ENCODE measurements at places on chromosomes 5 and 9. TPM values are rescaled to one million over a fixed set of nuclear protein-coding genes. Genes with fewer than 3 reads are reported as not detected.
A peak's percentile ranks its signal among the peaks of the same experiment; 100 is the strongest.

- H3K27ac ChIP-seq, result no peak overlapping the region
- H3K4me3 ChIP-seq, result no peak overlapping the region
- H3K27me3 ChIP-seq, result no peaks in the 10 kb centered on the region
- H3K36me3 ChIP-seq, result no peaks in the 10 kb centered on the region
- H3K4me1 ChIP-seq, result peaks cover 2% of the 10 kb centered on the region
Measured at GRCh38 chr5:108521841-108522506, 140.1 kb upstream of the FBXL17 start.

- no peaks in the 10 kb centered on the region for H3K4me1 ChIP-seq
- H3K4me3 ChIP-seq, result peak overlapping the region; percentile 64
- no peaks in the 10 kb centered on the region for H3K27me3 ChIP-seq
- no peak for DNase-seq
Measured at GRCh38 chr5:24397601-24398000, 247.2 kb downstream of the CDH10 start.

- H3K27me3 ChIP-seq, result no peaks in the 10 kb centered on the region
- H3K4me1 ChIP-seq, result peaks cover 6% of the 10 kb centered on the region
- H3K27ac ChIP-seq, result no peak overlapping the region
- no peak for DNase-seq
- H3K4me3 ChIP-seq, result no peak overlapping the region
Measured at GRCh38 chr9:113380869-113381378, 4.1 kb upstream of the HDHD3 start.

DNA sequence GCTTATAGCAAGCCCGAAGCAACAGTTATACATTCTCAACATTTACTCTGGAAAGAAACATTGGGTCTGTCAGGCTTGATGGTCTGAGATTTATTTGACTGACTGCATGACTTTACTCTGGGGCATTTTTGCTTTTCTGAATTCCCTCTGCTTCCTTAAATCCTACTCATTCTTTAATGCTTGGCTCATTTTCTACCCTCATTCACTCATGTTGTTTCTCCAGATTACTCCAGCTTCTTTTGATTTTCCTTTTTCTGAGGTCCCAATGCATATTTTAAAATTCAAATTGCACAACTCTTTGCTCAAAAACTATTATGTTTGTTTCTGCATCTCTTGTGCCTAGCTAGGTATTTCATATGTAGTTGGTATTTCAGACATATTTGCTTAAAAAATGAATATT lies 2002.9 kb upstream of the NUDT12 start:
- no peak overlapping the region for H3K4me3 ChIP-seq
- H3K27me3 ChIP-seq, result no peaks in the 10 kb centered on the region
- DNase-seq, result no peak
- no peaks in the 10 kb centered on the region for H3K36me3 ChIP-seq
- H3K4me1 ChIP-seq, result no peaks in the 10 kb centered on the region

GRCh38 chr5:2103940-2104339 lies 221.2 kb upstream of the IRX4 start:
- H3K4me1 ChIP-seq, result no peaks in the 10 kb centered on the region
- no peak overlapping the region for H3K27ac ChIP-seq
- no peaks in the 10 kb centered on the region for H3K36me3 ChIP-seq
- H3K4me3 ChIP-seq, result no peak overlapping the region
- H3K27me3 ChIP-seq, result no peaks in the 10 kb centered on the region
- DNase-seq, result no peak

- H3K36me3 ChIP-seq, result no peaks in the 10 kb centered on the region
- H3K27ac ChIP-seq, result no peak overlapping the region
- no peak overlapping the region for H3K4me3 ChIP-seq
- H3K4me1 ChIP-seq, result no peaks in the 10 kb centered on the region
- H3K27me3 ChIP-seq, result no peaks in the 10 kb centered on the region
Measured at GRCh38 chr5:98099448-98100105, 673.9 kb upstream of the RGMB start.

Gene SPATA31D4
- not detected for total RNA-seq

Gene PCDHB15
- 9.8 TPM for total RNA-seq

GRCh38 chr9:131739133-131739958 lies 530 bp downstream of the RAPGEF1 start:
- H3K27ac ChIP-seq, result no peak overlapping the region
- no peaks in the 10 kb centered on the region for H3K4me1 ChIP-seq
- H3K36me3 ChIP-seq, result no peaks in the 10 kb centered on the region
- peak overlapping the region; percentile 94 for H3K4me3 ChIP-seq
- DNase-seq, result peak; percentile 84
- no peaks in the 10 kb centered on the region for H3K27me3 ChIP-seq

GRCh38 chr5:139360384-139360783 lies 18.7 kb downstream of the PAIP2 start:
- DNase-seq, result no peak
- H3K4me1 ChIP-seq, result no peaks in the 10 kb centered on the region
- no peak overlapping the region for H3K27ac ChIP-seq

- H3K4me3 ChIP-seq, result no peak overlapping the region
- no peak for DNase-seq
- H3K27ac ChIP-seq, result no peak overlapping the region
- H3K27me3 ChIP-seq, result no peaks in the 10 kb centered on the region
Measured at GRCh38 chr5:137487600-137487999, 11.5 kb downstream of the SPOCK1 start.

Gene NIPAL4
- total RNA-seq, result 0.09 TPM

- no peak for DNase-seq
- no peaks in the 10 kb centered on the region for H3K27me3 ChIP-seq
- H3K36me3 ChIP-seq, result peaks cover 5% of the 10 kb centered on the region
Measured at GRCh38 chr9:83639266-83639665, 16.3 kb downstream of the IDNK start.

Gene TCERG1
- total RNA-seq, result 102 TPM

Gene POU5F2
- total RNA-seq, result 0.53 TPM

Gene CARD19
- total RNA-seq, result 18.8 TPM

Gene ZNF366
- not detected for total RNA-seq

DNA sequence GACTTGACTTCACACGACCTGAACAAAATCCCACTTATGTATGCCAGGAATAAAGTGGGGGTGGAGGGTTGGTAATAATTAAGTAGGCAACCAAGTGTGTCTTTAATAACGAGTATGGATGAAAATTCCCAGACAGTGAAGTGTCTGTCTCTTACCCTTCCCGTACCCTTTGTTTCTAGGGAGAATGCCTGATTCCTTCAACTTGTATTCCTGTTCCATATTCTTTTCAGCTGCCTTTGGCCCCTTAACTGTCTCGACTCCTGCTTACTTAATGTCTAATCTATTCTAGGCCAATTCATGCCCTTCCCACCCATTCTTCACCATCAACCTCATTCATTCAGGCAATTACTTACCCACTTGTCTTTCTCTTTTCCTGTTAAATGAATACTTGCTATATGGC lies 380.5 kb downstream of the RAB3C start:
- H3K27ac ChIP-seq, result peak overlapping the region; percentile 1
- peaks cover 7% of the 10 kb centered on the region for H3K4me1 ChIP-seq
- H3K36me3 ChIP-seq, result no peaks in the 10 kb centered on the region
- H3K27me3 ChIP-seq, result no peaks in the 10 kb centered on the region

Gene IFNA21
- total RNA-seq, result not detected

Gene TMEM215
- 0.11 TPM for total RNA-seq

Gene LYSMD3
- total RNA-seq, result 18.2 TPM

Gene PRUNE2
- 4.1 TPM for total RNA-seq

Gene PCDHGB2
- 5.2 TPM for total RNA-seq

Gene PCDHGA12
- total RNA-seq, result 1.2 TPM

- no peak overlapping the region for H3K27ac ChIP-seq
- no peak for DNase-seq
- H3K4me1 ChIP-seq, result no peaks in the 10 kb centered on the region
- H3K4me3 ChIP-seq, result no peak overlapping the region
- no peaks in the 10 kb centered on the region for H3K36me3 ChIP-seq
- H3K27me3 ChIP-seq, result no peaks in the 10 kb centered on the region
Measured at GRCh38 chr5:75260708-75261107, 24.0 kb upstream of the ANKRD31 start.

- peak overlapping the region; percentile 88 for H3K4me3 ChIP-seq
- no peak overlapping the region for H3K27ac ChIP-seq
- peaks cover 2% of the 10 kb centered on the region for H3K4me1 ChIP-seq
- no peak for DNase-seq
- no peaks in the 10 kb centered on the region for H3K36me3 ChIP-seq
Measured at GRCh38 chr5:166979307-166979895, 1312.0 kb upstream of the WWC1 start.

DNA sequence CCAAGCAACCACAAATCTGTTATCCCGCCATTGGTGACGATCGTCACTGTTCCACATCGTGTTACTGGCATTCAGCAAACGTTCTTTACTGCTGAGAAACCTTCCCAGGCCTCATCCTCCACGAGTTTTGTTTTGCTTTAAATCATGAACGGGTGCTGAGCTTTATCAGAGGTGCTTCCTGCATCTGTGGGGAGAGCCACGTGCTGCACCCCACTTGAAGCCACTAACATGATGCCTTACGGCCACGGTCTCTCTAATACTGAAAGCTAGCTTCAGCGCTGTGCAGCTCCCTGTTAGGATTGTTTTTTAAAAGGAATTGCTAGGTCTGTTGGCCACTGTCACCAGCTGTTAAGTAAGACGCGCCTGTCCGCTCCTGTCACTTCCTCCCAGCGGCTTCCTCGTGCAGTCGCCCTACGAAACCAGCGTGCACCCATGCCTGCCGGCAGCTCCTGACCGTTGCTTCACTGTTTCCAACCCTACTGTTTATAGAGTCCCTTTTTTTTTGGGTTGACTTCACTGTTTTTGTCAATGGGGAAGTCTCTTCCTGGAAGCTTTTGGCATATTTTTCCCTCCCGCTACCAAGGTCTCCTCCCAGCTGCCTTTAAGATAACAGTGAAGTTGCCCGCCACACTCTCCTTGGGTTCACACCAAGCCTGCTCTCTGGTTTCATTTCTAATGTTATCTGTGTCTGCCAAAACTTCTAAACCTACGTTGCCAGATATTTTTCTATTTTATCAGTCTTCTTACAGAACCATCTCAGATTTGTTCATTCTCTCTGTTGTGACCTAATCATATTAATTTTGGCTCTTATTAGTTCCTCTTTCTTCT lies 20.3 kb downstream of the LPCAT1 start:
- H3K27ac ChIP-seq, result no peak overlapping the region
- H3K4me1 ChIP-seq, result no peaks in the 10 kb centered on the region
- no peak for DNase-seq
- peaks cover 15% of the 10 kb centered on the region for H3K36me3 ChIP-seq

DNA sequence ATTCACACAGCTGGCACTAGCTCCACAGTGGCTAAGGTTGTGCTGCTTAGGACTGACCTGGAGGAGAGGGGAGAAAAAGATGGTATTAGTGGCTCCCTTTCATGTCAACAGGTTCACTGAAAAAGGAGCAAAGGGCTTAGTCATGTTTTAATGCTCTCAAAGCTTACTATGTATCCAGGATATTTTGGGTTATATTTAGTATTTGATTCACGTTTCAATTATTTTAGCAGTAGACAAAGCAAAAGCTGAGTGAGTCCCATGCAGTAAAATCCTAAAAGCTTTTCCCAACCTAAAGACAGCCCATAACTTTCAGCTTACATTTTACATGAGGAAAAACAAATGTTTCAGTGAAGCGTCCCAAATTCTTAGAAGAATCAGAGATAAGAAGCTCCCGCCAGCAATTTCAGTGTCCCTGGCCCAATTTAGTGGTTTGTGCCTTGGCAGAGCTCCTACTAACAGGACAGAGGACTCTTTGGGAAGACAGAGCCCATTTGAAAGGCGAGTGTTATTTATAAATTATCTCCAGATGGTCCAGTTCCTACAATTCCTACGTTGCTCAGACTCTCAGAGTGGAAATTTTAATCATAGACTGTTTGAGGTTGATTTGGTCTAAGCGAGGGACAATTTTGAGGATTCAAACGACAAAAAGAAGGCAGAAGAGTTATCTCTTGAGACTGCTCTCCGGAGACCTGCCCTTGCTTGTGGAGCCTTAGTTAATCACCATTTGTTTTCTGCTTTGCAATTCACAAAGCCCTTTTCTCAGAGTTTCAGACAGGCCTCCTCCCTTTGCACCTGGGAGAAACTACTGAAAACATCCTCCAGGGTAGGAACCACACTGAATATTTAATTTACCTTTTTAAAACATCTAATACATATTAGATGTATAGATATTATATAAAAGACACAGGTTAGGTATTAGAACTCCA lies 225.0 kb upstream of the ANKRD55 start:
- H3K27me3 ChIP-seq, result no peaks in the 10 kb centered on the region
- no peak for DNase-seq
- H3K36me3 ChIP-seq, result no peaks in the 10 kb centered on the region
- H3K4me3 ChIP-seq, result no peak overlapping the region
- H3K27ac ChIP-seq, result no peak overlapping the region
- no peaks in the 10 kb centered on the region for H3K4me1 ChIP-seq

- H3K27me3 ChIP-seq, result no peaks in the 10 kb centered on the region
- H3K4me3 ChIP-seq, result no peak overlapping the region
- no peak overlapping the region for H3K27ac ChIP-seq
- H3K4me1 ChIP-seq, result no peaks in the 10 kb centered on the region
- DNase-seq, result no peak
- peaks cover 6% of the 10 kb centered on the region for H3K36me3 ChIP-seq
Measured at GRCh38 chr5:82045554-82046275, 73.9 kb downstream of the ATG10 start.

Gene PCDHGB3
- 3.4 TPM for total RNA-seq

- H3K4me1 ChIP-seq, result peaks cover 20% of the 10 kb centered on the region
- peak overlapping the region; percentile 27 for H3K4me3 ChIP-seq
- peak; percentile 64 for DNase-seq
- no peaks in the 10 kb centered on the region for H3K36me3 ChIP-seq
Measured at GRCh38 chr5:11012295-11012694, 251.3 kb upstream of the DAP start.

DNA sequence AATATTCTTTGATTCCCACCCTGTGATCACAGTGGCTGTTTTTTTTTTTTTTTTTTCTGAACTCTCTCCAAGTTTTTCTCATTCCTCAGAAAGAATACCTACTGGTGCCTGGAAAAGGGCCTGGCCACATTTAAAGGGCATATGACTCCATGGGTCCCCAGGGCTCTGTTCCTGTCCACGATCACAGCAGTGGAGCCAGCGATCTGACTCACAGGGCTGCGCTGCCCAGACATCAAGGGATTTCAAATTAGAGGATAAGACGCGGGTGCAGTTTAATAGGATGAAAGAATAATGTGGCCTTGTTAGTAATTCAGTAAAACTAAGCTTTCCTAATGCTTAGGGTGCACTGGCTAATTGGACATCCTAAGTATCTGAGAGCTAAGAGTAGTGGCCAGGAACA lies 175.1 kb upstream of the MSX2 start:
- no peak overlapping the region for H3K27ac ChIP-seq
- peaks cover 31% of the 10 kb centered on the region for H3K27me3 ChIP-seq
- H3K4me1 ChIP-seq, result peaks cover 10% of the 10 kb centered on the region
- H3K4me3 ChIP-seq, result no peak overlapping the region

All from endodermal cell (in vitro differentiated cells).